Stimulated activated CD4-positive, alpha-beta T cell treated with anti-CD3 and anti-CD28 coated beads, Interleukin-1b, Interleukin-23, amount 100 ng/mL, for 1 hour (primary cell): ENCODE measurements at places on chromosomes 4 and X.

- DNase-seq, result no peak
Observed at GRCh38 chr4:112140536-112140935, 4.7 kb upstream of the FAM241A start.

GRCh38 chr4:169102026-169102425, 92.0 kb upstream of the CBR4 start:
- no peak for DNase-seq

- DNase-seq, result no peak
Observed at GRCh38 chrX:105282077-105282476, 61.6 kb upstream of the TEX13A start.

DNA sequence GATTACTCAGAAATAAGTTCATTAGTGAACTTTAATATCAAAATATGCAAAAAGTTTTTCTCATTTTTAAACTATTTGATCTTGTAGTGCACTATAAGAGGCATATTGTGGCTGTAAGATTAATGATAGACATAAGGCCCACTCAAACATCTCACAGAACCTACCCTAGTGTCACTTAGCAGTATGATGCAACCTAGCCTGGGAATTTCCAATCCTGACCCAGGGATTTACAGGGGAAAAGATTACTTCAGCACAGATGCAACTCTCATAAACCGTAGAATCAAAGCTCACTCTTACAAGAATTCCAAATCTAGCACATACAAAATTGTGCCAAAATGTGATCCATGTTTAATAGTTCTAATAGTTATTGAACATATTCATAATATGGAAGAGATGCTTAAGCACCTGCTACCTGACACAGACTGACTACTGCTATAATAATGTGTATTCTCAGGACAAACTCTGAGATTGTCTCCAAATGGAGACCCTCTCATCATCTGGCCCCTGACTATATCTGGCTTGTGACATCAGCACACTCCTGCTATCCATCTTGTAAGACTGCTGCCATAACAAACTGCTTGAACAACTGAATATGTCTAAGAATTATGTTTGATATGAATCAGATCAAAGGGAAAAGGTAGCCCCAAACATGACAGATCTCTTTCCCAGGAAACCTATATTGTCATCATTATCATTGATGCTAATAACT, 271.9 kb downstream of the PABPC4L start:
- DNase-seq, result no peak

GRCh38 chr4:187176261-187176910, 452.7 kb upstream of the FAT1 start:
- no peak for DNase-seq

- no peak for DNase-seq
Observed at GRCh38 chr4:48489683-48490011, 405 bp upstream of the ZAR1 start.

- DNase-seq, result no peak
Observed at GRCh38 chr4:45539142-45539814, 584.6 kb downstream of the GABRG1 start.

DNA sequence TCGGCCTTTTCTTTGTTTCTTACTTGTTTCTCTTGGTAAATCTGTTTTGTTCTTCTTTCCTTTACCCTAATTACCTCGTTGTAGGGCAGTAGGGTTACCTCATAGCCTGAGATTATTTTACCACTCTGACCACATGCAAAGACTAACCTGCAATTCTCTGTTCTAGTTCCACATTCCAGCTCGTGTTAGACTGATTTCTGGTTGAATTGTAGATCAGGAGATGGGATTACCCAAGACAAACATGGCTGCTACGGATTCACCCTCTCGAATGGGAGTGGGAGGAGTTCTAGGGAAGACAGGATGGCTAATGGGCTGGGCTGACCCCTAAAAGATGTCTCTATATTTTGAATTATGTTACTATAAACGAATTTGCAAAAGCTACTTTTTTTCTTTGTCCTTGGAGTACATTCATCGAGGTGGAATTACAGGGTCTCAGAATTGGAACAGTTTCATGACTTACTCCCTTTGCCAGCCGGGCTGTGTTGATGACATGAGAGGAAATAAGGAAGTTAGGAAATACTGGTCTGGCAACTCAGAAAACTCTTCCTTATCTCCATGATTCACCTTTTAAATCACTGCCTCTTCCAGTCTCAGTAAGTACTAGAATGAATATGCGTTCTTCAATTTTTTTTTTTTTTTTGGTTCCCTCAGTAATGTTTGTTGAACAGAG, 36.7 kb upstream of the FBXW7 start:
- DNase-seq, result no peak

- DNase-seq, result no peak
Observed at GRCh38 chr4:73520821-73521220, 39.3 kb downstream of the AFM start.

DNA sequence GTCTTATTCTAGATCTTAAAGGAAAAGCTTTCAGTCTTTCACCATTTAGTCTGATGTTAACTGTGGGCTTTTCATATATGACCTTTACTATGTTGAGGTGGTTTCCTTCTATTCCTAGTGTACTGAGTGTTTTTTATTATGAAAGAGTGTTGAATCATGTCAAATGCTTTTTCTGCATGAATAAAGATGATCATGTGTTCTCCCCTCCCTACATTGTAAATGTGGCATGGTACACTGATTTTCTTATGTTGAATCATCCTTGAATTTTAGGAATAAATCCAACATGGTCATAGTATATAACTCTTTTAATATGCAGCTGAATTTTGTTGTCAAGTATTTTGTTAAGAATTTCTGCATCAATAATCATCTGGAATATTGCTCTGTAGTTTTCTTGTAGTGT, 4.3 kb downstream of the CLGN start:
- no peak for DNase-seq

DNA sequence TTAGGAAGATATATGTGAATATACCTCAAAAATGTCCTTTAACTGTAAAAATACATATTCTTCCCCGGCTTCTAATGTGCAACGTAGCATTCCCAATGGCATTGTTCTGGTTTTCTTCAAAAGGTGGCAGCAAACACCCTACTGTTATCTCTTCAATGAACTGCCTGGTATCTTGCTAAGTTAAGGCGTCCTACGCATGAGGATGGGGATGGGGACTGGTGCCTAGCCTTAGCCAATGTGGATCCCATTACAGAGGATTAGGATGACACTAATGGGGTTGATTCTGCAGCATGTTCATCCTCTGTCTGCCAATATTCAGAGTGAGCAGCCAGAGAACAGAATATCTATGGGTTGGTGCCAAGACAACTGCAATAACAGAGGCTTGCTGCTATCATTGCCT, 334.9 kb upstream of the ADGRL3 start:
- DNase-seq, result no peak

- DNase-seq, result no peak
Observed at GRCh38 chrX:71533851-71534561, 1.1 kb downstream of the OGT start.

DNA sequence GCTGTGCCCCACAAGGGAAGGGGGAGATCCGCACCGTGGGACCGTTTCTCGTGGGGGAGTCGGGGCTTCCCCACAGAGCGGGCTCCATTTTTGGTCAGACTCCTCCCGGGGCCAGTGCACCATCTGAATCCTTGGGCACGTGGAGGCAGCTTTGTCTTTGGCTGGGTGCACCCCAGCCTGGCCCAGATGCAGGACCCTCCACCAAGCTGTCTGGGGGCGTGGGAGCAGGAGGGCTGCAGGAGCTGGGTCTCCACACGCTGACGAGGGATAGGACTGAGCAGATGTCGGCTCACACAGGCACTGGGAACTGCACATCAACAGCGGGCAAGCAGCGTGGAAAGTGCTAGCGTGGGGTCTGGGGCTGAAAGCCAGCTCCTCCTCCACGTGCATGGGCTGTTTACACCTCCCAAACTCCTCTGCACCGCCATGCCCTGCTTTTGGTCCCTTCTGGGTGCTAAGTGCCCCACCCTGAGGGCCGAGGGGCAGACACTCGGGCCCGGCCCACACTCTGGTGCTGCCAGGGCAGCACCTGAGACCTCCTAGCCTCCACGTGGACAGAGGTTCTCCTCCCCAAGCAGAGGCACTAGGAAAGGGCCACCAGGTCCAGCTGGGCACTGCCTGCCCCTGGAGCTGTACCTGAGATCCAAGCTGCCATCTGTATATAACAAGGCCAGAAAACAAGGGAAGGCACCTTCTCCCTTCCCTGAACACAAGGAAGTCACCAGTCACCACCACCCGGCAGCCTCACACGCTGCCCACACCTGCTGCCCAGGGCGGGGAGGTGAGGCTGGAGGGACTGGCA, 13.8 kb downstream of the DGKQ start:
- DNase-seq, result no peak

DNA sequence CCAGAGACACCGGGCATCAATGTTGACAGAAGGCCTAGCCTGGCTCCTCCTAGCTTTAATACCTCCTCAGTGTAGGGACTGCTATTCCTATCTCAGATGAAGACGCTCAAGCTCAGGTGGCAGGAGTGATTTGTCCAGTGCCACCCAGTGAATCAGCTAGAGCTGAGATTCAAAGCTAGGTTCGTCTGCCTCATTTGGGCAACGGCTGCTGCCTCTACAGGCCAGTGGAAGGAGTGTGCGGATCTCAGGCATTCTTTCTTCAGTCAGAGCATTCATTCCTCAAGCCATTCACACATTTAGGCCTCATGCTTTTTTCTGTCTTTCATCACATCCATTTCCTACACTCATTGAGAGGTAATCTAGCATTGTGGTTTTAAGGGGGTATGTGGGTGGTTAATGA, 7.3 kb downstream of the TSR2 start:
- DNase-seq, result no peak

- DNase-seq, result no peak
Observed at GRCh38 chr4:74431113-74431826, 13.7 kb upstream of the AREG start.

- DNase-seq, result no peak
Observed at GRCh38 chr4:86333236-86333635, 26.6 kb downstream of the MAPK10 start.

GRCh38 chrX:9205599-9206223, 171.8 kb upstream of the FAM9B start:
- no peak for DNase-seq

GRCh38 chr4:118395057-118395644, 42.3 kb upstream of the PRSS12 start:
- no peak for DNase-seq

DNA sequence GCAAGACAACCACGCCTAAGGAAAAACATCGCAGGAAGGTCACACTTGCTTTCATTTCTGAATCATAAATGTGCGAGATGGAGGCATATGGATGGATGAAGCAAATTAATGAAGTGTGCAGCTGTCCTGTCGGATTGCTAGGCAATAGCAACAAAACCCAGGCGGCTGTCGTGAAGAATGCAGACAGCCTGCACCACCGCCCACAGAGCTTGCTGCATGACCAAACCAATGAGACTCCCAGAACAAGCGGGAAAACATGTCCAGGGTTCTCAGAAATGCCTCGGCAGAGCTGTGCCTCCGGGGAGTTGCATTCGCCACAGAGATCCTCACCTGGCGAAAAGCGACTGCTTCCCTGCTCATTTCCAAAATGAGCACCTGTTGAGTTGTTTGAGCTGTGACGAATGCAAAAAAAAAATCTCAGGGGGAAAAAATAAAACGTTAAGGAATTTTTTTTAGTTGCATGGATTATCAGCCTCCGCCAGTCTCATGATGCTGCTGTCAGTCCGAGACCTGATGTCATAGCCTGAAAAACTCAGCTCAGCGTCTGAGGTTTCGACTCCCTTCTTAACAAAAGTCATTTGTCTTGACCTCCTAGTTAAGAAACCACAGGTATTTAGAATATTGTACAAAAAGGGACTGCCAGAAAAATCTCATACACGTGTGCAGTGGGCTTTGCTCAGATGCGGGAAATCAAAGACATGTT, 155.5 kb upstream of the MXRA5 start:
- DNase-seq, result no peak

GRCh38 chr4:75685546-75686189, 12.5 kb upstream of the G3BP2 start:
- no peak for DNase-seq

GRCh38 chr4:67593741-67594175, 35.2 kb downstream of the STAP1 start:
- DNase-seq, result no peak

DNA sequence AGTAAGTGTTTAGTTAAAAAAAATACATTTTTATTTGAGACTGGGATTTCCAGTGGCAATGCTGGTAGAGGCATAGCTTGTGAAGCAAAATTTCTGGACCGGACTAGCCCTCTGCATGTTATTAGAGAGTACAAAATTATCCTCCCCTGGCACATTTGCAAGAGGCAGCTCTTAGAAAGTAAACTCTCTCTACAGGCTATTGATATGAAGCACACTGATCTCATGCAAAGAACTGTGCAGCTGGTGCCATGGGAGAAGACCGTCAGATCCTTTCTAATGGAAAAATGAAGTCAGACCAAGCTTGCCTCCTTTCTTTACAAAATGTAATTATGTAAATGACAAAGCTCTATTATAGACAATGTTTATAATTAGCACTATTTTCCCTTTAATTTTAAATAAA, 2717.2 kb downstream of the PCDH7 start:
- no peak for DNase-seq

DNA sequence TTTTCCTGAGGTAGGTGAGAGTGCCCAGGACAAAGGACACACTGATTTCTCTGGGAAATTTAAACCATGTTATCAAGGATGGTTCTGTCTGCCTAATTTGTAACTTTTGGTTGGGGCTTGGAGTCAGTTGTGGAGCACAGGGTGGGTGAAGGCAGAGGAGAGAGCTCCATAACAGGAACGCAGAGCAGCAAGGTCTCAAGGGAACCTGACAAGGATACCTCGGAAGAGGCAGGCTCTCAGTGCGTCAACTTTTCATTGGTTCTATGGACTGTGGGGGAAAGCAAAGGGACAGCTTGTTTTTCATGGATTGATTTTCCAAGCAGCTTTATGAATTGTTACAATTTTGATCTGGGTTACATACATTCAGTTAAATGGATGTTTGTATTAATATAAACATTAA, 110.4 kb downstream of the SLIT2 start:
- DNase-seq, result no peak

DNA sequence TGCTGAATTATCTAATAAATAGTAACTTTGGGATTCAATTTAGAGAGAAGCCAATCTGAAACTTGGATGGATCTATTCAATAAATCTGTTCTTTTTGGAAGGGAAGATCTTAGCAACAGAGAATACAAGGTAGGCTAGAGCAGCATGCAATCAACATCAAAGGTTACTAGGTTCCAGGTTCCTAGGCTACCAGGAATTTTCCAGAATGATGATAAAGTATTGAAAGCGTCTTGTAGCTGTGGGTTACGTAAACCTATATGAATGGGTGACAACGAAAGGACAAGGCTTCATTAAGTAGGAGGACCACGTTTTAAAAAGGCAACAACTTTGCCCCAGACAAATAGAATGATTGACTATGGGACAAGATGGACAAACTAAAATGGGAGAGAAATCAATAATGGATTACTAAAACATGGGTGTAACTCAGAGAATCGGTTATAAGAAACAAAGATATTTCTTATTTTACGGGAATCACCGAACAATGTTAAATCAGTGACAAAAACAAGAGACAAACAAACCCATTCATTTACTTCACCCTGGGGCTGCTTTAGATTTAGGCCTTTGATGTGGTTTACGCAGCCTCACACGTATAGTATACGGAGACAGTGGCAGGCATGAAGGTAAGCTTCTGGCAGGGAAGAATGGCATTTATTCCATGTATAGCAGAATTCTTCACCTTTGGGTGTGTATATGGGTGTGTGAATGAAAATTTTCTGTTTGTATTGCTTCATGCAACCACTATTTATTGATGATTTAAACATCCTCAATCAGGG, 732.6 kb upstream of the PABPC4L start:
- no peak for DNase-seq
